ENCODE measurements at places on chromosomes 6 and 20. TPM values are rescaled to one million over a fixed set of nuclear protein-coding genes. Genes with fewer than 3 reads are reported as not detected.

The FAM217B gene
- total RNA-seq: 10.2 TPM

DNA sequence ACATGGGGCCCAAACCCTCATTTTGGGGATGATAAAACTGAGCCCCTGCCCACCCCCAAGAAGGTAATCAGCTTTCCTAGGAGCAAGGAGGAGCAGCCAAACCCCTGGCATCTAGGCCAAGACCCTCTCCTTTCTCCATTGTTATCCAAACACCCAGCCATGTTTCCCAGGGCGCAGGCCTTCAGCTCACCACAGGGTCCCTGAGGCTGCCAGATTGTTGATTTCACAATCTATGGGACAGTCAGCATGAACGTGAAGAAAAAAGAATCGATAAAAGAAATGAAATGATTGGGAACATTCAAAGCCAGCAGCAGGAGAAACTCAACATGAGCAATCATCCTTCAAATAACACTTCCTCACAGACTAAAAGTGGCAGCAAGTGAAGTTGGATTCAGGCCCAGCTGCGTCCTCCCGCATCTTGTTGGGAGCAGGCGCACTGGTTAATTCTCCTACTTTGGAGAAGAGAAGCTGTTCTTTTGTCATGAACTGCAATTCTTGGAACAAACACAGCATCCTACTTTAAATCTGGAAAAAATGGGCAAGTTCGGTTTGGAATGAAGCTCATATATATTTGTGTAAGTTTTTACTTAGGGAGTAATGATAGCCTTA lies 241.8 kb upstream of the PRDM1 start:
- H3K4me1 ChIP-seq: no peaks in the 10 kb centered on the region
- no peak for DNase-seq
- H3K36me3 ChIP-seq: no peaks in the 10 kb centered on the region

The LPIN3 gene
- 1.6 TPM for total RNA-seq

The TMEM239 gene
- 0.05 TPM for total RNA-seq

The UBE2C gene
- 112 TPM for total RNA-seq

The ZGPAT gene
- total RNA-seq: 16.5 TPM

DNA sequence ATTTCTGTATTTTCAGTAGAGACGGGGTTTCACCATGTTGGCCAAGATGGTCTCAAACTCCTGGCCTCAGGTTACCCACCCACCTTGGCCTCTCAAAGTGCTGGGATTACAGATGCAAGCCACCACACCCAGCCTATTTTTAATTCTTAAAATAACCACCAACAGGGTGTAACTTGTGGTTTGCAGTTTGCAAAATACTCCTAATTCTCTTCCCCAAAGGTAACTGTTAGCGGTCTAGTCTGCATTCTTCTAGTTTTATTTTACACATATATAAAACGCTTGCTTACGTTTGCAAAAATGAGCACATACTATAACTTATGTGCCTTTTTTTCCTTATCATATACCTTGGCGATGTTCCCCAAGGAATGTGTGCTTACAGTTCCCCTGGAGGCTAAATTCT lies 25.6 kb upstream of the CHMP4B start:
- no peak for DNase-seq
- no peaks in the 10 kb centered on the region for H3K4me1 ChIP-seq
- peaks cover 7% of the 10 kb centered on the region for H3K36me3 ChIP-seq
- no peak overlapping the region for H3K27ac ChIP-seq
- no peak overlapping the region for H3K4me3 ChIP-seq

DNA sequence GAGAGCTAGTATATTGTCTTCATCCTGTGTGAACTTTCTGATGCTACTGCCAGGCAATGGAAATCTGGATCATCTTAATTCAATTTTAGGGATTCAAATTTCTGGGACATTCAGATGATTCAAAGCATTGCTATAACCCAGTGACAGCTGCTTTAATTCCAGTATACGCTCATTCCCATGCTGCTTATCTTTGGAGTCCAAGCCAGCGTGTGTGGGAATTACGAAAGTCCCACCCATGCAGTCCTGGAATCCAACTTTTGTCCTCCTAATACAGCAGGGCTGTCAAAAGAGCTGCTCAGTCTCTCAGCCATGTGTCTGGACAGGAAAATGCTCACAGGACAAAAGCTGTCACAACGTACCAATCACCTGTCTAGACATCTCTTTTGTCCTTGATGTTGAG lies 219.8 kb downstream of the LAMA2 start:
- H3K4me1 ChIP-seq: no peaks in the 10 kb centered on the region
- no peak for DNase-seq
- H3K27ac ChIP-seq: no peak overlapping the region
- no peaks in the 10 kb centered on the region for H3K27me3 ChIP-seq
- H3K36me3 ChIP-seq: no peaks in the 10 kb centered on the region

GRCh38 chr6:33740204-33740608 lies 6.5 kb downstream of the IP6K3 start:
- no peak overlapping the region for H3K4me3 ChIP-seq
- no peaks in the 10 kb centered on the region for H3K27me3 ChIP-seq
- H3K36me3 ChIP-seq: no peaks in the 10 kb centered on the region
- no peak overlapping the region for H3K27ac ChIP-seq
- H3K4me1 ChIP-seq: no peaks in the 10 kb centered on the region

GRCh38 chr6:53100561-53100960 lies 35.4 kb downstream of the FBXO9 start:
- no peak overlapping the region for H3K27ac ChIP-seq
- H3K27me3 ChIP-seq: no peaks in the 10 kb centered on the region
- peaks cover 23% of the 10 kb centered on the region for H3K36me3 ChIP-seq
- no peak overlapping the region for H3K4me3 ChIP-seq
- no peak for DNase-seq
- H3K4me1 ChIP-seq: no peaks in the 10 kb centered on the region

The NKX2-4 gene
- not detected for total RNA-seq

DNA sequence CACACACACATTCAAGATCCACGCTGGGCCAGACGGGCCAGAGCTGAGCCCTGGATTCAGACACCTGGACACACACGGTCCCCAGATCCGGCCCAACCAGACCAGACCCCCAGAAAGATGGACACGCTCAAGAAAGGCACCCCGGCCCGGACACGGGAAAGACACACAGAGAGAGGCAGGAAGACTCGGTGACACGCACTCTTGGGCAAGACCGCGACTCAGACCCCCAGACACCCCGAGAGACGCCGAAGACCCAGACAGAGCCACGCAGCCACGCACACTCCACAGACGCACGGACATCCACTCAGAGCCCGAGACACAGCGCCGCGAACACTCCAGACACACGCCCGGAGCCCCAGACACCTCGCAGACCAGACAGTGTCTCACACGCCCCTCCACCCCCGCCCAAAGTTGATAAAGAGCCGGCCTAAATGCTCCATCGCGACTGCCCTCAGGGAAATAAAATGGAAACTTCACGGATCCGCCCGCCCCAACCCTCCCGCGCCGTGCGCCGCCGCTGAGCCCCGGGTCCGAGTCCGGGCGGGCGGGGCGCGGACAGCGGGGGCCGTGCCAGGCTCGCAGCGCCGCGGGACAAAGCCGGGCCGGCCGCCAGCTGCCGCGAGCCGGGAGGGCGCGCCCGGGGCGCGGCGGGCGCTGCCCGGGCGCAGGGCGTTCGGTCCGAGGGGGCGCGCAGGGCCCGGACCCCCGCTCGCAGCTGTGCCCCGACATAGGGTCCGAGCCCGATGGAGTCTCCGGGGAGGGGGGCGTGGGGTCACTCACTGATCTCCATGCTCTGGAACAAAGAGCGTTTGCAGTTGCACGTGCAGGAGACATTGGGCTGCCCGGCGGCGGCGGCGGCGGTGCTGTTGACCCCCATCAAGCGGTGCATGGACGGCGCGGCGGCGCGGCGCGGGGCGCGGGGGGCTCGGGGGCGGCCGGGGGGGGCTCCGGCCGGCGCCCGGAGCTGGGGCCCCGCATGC lies 831 bp downstream of the PMEPA1 start:
- peaks cover 6% of the 10 kb centered on the region for H3K4me1 ChIP-seq
- no peak for DNase-seq
- H3K4me3 ChIP-seq: peak overlapping the region; percentile 51

The CST5 gene
- total RNA-seq: not detected

The HLA-DRB1 gene
- 501 TPM for total RNA-seq

GRCh38 chr6:10390495-10391298 lies 24.2 kb downstream of the TFAP2A start:
- no peaks in the 10 kb centered on the region for H3K36me3 ChIP-seq
- H3K27ac ChIP-seq: no peak overlapping the region
- no peak overlapping the region for H3K4me3 ChIP-seq

DNA sequence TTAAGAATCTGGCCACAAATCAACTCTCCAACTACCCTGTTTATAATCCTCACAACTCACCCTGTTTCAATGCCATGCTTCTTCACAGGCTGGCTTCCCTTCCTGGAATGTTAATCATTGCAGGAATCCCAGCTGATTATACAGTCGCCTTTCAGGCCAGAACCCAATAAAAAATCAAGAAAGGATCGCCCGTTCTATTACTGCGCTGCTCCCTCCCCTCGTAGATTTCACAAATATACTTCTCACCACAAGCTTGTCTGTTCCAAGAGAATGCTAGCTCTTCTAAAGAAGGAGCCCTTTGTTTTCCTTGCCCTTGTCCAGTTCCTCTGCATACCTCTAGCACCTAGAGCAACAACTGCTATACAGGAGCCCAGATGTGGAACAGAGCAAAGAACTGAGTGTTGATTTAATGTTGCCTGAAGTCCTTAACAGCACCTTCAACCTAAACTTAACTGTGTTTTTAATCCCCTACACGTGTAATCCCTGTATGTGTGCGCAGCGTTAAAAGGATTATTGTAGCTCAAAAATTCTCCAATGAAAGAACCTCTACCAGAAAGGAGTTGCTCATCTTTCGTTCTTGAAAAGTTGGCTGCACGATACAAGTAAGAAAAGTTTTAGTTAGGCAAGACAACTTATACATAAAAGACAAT lies 988 bp downstream of the ECHDC1 start:
- H3K36me3 ChIP-seq: no peaks in the 10 kb centered on the region
- peaks cover 17% of the 10 kb centered on the region for H3K4me1 ChIP-seq
- H3K27me3 ChIP-seq: no peaks in the 10 kb centered on the region
- no peak for DNase-seq
- H3K4me3 ChIP-seq: peak overlapping the region; percentile 87

GRCh38 chr20:48669946-48670605 lies 157.7 kb downstream of the PREX1 start:
- H3K27me3 ChIP-seq: no peaks in the 10 kb centered on the region
- no peaks in the 10 kb centered on the region for H3K4me1 ChIP-seq
- H3K27ac ChIP-seq: no peak overlapping the region
- no peak overlapping the region for H3K4me3 ChIP-seq

DNA sequence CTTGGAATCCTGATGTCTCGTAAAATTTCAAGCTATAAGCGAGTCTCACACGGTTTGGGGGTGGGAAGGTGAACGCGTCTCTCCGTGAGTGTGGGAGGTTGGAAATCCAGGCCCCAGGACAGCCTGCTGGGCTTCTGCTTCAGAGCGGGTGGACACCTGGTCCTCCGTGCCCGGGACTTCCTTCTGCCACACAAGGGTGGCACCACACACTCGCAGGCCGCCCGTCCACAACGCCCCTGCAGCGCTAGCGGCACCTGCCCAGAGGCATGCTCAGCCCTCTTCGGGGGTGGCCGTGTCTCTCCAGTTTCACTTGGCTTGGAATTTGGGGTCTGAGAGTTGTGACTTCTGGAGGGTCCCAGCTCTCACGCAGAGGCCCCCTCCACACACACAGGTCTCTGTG lies 151.9 kb downstream of the PHACTR3 start:
- H3K4me3 ChIP-seq: no peak overlapping the region
- H3K36me3 ChIP-seq: no peaks in the 10 kb centered on the region
- DNase-seq: no peak
- no peaks in the 10 kb centered on the region for H3K4me1 ChIP-seq
- H3K27me3 ChIP-seq: no peaks in the 10 kb centered on the region

DNA sequence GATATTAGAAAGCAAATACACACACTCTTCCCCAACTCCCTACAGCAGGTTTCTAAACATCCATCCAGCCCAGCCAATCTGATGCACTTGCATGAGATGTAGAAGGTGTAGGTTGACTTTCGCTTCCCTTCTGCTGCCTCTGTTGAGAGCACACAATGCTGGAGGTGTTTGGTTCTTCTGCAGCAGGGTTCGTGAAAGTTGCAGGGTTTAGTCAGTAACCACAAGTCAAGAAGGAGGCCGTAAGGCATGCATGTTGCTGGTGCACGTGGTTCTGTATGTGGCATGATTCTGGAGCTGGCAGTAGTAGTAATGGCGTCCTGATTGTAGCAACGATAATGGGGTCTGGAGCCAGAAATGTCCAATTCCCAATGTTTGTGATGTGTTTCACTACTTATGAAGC lies 53.0 kb downstream of the DEK start:
- no peaks in the 10 kb centered on the region for H3K4me1 ChIP-seq
- H3K27ac ChIP-seq: no peak overlapping the region
- peak; percentile 12 for DNase-seq
- H3K36me3 ChIP-seq: peaks cover 24% of the 10 kb centered on the region
- no peaks in the 10 kb centered on the region for H3K27me3 ChIP-seq

- H3K27me3 ChIP-seq: peaks cover 36% of the 10 kb centered on the region
- no peaks in the 10 kb centered on the region for H3K36me3 ChIP-seq
- H3K4me1 ChIP-seq: peaks cover 14% of the 10 kb centered on the region
- no peak overlapping the region for H3K27ac ChIP-seq
- H3K4me3 ChIP-seq: no peak overlapping the region
Measured at GRCh38 chr6:125743604-125744003, 5.8 kb upstream of the HEY2 start.

GRCh38 chr6:3293271-3294155 lies 34.8 kb downstream of the PSMG4 start:
- no peaks in the 10 kb centered on the region for H3K4me1 ChIP-seq
- no peak overlapping the region for H3K4me3 ChIP-seq
- DNase-seq: no peak
- H3K27ac ChIP-seq: no peak overlapping the region
- H3K27me3 ChIP-seq: no peaks in the 10 kb centered on the region

- no peak for DNase-seq
- no peaks in the 10 kb centered on the region for H3K27me3 ChIP-seq
- no peak overlapping the region for H3K27ac ChIP-seq
- H3K4me3 ChIP-seq: no peak overlapping the region
- no peaks in the 10 kb centered on the region for H3K4me1 ChIP-seq
Measured at GRCh38 chr6:162962093-162962492, 234.3 kb downstream of the PACRG start.

DNA sequence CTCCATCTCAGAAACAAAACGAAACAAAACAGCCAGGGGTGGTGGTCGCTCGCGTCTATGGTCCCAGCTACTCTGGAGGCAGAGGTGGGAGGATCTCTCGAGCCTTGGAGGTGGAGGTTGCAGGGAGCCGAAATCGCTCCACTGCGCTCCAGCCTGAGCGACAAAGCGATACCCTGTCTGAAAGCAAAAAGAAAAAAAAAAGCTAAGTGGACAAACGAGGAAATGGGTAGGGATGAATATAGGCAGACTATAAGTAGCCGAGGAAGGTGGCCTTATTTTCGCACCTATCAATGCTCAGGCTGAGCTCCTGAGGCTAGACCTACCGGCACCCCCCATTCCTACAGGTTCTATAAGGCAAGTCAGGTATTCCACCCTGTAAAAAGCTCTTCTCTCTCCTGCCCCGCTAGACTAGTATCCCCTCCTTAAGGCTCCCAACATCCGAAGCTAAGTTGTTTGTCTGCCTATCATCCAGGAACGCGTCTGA lies 650 bp upstream of the CASP8AP2 start:
- no peak for DNase-seq
- H3K27ac ChIP-seq: peak overlapping the region; percentile 92
- H3K4me3 ChIP-seq: peak overlapping the region; percentile 88
- H3K36me3 ChIP-seq: no peaks in the 10 kb centered on the region
- peaks cover 15% of the 10 kb centered on the region for H3K4me1 ChIP-seq
